SJSA1 (cell line): ENCODE measurements at places on chromosomes 4 and X.

DNA sequence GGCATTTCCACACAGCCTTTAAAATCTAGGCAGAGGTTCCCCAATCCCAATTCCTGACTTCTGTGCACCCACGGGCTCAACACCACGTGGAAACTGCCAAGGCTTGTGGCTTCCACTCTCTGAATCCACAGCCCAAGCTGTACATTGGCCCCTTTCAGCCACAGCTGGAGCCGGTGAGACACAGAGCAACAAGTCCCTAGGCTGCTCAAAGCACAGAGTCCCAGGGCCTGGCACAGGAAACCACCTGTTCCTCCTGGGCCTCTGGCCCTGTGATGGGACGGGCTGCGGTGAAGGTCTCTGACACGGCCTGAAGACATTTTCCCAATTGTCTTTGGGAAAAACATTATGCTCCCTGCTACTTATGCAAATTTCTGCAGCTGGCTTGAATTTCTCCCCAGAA is 500.0 kb downstream of the FSTL5 start:
- DNase-seq, result no peak

GRCh38 chrX:42602136-42602535 is 175.8 kb downstream of the PPP1R2C start:
- DNase-seq, result no peak

DNA sequence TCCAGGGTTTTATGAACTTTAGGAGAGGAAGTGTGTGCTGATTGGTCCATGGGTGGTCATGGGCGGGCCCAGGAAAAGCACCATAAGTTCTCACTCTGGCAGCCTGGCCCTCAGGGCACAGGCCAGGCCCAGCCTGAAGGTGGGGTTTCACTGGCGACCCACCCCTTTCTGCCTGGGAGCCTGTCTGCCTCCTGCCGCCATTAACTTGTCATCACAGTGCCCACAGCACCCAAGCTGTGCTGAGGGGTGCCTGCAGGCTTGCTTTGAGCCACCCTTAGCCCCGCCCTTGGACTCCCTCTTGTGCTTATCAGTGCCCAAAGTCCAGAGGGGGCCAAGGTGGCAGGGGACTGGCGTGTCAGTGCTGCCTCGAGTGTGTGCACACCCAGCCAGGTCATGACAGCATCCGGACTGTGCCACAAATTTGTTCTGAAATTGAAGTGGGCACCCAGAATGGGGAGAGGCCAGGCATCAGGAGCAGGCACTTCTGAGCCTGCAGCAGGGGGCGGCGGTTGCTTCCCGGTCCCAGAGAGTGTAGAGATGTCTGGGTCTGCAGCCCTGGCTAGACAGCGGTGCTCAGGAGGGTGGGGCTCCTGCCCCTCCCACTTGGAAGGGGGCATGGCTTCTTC is 455.6 kb downstream of the TMA16 start:
- no peak for DNase-seq

DNA sequence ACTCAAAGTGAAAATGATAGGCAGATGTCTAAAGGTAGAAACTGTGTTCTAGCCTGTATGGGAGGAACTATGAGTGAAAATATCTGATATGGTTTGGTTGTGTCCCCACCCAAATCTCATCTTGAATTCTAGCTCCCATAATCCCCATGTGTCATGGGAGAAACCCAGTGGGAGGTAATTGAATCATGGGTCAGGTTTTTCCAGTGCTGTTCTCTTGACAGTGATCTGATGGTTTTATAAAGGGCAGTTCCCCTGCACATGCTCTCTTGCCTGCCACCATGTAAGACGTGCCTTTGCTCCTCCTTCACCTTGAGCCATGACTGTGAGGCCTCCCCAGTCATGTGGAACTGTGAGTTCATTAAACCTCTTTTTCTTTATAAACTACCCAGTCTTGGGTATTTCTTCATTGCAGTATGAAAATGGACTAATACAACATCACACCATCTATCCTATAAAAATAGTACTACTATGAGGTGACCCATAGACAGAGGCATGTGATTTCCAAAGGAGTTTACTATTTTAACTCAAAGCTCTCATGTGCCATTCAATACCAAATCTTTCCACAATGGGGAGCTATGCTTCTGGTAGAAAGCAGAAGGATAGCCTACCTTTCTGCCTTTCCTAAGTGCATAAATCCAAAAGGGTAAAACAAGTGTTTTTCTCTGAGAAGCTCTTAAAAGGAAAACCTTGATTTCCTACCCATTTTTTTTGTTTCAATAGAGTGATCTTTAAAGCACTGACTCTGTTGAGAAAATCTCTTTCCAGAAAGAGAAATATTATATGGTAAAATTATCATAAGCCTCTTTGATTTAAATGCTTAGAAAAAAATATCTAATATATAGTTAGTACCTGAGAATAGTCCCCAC is 38.8 kb downstream of the SEC31A start:
- DNase-seq, result peak; percentile 22

GRCh38 chrX:154032160-154032559 is 12.5 kb upstream of the IRAK1 start:
- no peak for DNase-seq

DNA sequence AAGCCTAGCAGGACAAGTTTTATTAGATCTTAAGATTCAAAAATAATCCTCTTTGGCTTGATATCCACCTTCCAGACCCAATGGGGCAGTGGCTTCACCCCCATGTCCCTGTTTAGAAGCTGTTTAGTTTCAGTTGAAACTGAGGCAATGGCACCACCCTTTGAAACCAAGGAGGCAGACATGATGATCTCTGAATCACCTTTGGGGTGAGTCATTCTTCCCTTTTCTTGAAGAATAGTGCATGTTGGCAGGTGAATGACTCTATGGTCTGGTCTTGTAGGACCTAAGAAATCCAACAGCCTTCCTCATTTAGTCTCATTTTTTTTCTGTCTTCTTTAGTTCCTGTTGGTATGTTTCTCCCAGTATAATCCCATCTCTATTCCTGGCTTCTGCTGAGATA is 29.5 kb upstream of the BMP15 start:
- DNase-seq, result no peak

DNA sequence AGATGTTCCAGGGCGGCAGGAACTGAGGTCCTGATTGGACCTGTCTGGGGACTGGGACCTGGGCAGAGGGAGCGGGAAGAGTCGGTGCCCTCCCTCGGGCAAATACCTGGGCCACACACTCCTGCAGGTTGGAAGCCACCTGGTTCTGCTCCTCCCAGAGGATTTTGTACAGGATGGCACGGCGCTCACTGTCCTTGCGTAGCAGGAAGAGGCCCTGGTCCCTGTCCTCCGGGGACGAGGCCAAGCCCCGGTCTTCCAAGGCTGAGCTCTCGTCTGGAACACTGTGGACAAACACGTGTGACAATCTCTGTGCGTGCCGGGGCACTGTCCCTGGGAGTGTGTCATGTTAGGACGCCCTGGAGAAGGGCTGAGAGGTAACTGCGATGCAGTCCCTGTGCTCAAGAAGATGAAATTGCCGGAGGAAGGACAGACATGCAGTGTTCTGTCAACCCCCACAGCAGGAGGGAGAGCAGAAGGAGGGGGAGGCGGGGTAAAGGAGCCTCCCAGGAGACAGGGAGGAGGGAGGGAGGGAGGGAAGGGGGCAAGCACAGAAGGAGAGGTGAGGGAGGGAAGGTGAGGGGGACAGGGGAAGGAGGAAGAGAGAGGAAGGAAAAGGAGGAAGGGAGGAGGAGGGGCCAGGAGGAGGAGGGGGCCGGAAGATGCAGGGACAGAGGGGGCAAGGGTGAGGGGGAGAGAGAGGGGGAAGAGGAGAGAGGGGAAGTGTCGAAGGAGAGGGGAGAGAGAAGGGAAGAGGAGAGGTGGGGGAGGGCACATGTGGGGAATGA is 29.0 kb downstream of the PDHA1 start:
- no peak for DNase-seq

DNA sequence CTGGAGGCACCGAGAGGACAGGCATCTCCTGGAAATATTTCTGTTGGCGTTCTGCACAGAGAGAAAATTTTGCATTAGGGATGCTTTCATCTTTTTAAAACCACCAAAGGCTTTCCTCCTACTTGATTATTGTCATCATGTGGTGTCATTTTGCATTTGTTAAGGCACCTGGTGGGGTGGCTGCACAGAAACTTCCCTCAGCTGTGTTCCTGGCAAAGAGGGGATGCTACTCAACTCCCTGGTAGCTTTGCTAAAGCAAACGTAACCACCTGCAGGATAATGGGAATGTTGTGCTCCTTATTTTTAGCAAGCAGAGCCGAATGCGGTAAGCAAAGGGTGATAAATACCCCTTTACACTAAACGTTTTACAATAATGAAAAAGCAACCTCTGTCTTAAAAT is 229.8 kb downstream of the STIM2 start:
- DNase-seq, result no peak

DNA sequence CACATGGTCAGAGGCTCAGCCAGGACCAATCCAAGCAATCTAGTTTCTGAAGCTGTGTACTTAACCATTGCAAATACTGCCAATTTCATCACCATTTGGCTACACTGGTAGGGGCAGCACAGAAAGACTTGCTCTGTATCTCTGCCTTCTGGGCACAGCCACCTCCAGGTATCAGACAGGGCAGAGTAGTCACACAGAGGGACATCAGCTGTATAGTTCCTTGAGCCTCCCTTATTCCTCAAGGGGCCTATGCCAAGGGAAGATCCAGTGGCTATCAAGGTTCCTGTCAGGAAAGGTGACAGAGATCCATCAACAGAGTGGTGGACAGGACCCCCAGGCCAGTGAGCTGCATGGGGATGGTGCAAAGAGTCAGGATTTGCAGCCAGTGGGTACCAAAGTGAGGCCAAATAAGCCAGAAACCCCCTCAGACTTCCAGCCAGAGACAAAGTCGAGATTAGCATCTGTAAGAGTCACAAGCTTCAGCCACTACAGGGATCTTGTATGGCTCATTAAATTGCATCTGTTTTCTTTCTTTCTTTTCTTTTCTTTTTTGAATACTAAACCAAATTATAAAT is 381.6 kb upstream of the CPEB2 start:
- DNase-seq, result no peak

- DNase-seq, result no peak
These were observed 1974.7 kb downstream of the ARAP2 start for GRCh38 chr4:34269613-34270012.

DNA sequence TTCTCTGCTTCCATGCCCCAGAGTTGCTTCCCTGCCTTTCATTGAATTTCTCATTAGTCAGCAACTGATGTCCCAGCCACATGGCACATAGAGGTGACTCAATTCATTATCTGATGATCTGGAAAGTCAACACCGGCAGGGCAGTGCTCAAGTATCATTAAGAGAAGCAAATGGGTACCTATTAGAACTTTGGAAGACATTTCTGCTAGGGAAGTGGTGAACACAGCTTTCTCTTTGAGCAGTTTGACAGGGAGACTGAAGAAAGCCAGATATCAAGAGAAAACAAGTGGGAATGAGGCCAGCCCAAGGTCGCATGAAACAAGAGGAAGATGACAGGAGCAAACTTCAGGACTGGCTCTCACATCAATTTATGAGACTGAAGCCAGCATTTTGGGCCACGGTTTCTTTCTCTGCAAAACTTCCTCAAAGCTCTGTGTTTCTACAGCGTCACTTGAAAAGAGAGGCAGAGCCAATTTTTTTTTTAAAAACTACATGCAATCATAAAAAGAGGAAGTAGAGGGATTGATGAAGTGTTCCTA is 108.3 kb upstream of the RPS6KA3 start:
- no peak for DNase-seq

GRCh38 chr4:46999566-46999965 is 6.2 kb upstream of the GABRA4 start:
- no peak for DNase-seq

- DNase-seq, result peak; percentile 2
These were observed 628 bp downstream of the MXD4 start for GRCh38 chr4:2261110-2261852.

GRCh38 chrX:137695417-137695816 is 129.5 kb downstream of the ZIC3 start:
- DNase-seq, result no peak

DNA sequence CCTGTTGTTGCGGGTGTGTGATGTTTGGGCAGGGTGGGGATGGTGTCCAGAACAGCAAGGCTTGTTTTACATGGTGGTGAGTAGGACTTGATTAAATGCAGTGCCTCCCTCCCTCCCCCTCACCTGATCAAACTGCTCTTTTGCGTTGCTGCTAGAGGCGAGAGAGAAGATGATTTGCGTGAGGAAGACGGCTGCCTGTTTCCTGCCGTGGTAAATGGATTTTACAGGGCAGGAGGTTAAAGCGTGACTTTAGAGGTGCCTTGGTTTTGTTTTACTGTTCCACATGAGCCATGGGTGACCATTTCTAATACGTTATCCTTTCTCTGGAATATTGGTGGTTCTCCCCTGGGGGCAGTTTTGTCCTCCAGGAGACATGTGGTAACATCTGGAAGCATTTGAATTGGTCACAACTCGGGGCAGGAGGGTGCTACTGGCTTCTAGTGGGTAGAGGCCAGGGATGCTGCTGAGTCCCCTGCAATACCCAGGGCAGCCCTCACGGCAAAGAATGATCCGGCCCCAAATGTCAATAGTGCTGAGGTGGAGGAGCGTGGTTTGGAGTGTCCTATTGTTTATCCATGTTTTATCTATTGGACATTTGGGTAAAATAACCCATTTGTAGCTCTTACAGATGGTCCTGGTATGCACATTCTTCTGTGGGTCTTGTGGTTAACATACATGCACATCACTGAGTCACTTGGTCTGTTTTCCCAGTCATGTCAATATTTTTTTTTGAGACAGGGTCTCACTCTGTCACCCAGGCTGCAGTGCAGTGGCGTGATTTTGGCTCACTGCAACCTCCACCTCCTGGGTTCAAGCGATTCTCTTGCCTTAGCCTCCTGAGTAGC is 73.7 kb downstream of the SHROOM2 start:
- peak; percentile 7 for DNase-seq

GRCh38 chr4:137531168-137531985 is 917 bp downstream of the PCDH18 start:
- no peak for DNase-seq

DNA sequence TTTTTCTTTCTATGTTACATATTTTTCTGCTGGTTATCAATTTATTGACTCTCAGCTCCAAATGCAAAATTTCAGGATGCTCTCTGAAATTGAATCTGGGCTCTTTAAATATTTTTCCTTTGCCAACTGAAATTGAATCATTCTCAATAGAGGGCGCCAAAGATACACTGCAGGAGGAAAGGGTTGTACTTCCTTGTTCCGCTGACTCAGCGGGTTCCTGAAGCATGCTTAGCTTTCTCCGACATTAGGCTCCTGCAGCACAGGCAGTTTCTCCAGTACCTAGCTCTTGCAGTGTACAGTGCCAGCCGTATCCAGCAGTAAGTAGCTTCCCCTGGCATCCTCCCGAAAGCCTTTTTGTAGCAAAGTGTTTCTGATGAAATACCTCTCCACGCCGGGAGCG is 28.8 kb upstream of the CFAP47 start:
- no peak for DNase-seq

- no peak for DNase-seq
These were observed 162.5 kb upstream of the MED14 start for GRCh38 chrX:40897718-40898270.

DNA sequence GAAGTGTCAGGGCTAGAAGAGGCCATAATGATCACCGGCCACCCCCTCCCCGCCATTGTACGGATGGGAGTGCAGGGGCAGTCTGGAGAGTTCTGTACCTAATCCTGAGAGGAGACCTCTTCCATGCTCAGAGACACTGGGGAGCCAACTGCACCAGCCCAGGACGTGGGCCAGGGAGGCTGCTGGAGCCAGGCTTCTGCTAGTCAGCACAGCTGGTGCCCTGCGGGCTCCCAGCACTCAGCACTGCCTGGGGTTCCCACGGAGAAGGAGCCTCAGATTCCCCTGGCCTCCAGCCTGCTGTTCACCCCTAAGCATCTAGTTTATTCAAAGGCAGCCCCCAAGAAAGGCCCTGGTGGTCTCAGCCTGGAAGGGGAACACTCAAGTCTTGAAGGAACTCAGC is 28.8 kb downstream of the ABLIM2 start:
- no peak for DNase-seq
